ENCODE measurements at places on chromosomes 3 and 15. TPM values are rescaled to one million over a fixed set of nuclear protein-coding genes. Genes with fewer than 3 reads are reported as not detected.

DNA sequence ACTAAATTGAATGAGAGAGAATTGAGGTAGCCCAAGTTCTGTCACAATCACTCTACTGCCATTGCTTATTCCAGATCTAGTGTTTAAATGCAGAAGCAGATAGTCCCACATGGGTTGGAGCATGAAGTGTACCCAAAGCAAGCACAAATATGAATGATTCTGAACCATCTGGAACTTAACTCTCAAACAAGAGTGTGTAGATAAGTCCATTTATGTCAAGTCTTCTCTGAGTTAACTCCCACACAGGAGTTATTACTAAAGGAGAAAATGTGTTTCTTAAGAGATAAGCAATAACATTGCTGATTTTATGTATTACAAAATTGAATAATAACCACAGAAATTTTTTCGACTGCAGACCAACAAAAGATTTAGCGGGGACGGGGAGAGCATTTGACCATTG, 33.6 kb downstream of the PAQR9 start:
- no peak overlapping the region for H3K4me3 ChIP-seq
- no peak for DNase-seq
- H3K27me3 ChIP-seq: no peaks in the 10 kb centered on the region
- H3K4me1 ChIP-seq: no peaks in the 10 kb centered on the region
- H3K27ac ChIP-seq: no peak overlapping the region

Gene DTX3L
- 12.9 TPM for total RNA-seq

Gene RTP3
- not detected for total RNA-seq

DNA sequence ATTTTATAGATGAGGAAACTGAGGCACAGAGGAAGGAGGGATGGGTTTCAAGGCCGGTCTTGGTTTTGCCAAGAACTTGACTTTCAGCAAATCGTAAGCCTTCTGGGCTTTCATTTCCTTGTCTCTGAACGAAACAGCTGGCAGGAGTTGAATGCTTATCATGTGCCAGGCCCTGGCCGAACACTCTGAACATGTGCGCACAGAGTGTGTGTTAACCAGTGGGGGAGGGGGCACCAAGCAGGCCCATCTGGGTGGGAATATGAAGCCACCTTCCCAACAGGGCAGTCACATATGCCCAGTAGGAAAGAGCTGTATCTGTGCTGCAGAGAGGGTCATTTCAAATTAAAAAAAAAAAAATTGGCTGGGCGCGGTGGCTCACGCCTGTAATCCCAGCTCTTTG, 29.3 kb downstream of the ZNF710 start:
- H3K4me1 ChIP-seq: peaks cover 19% of the 10 kb centered on the region
- H3K27me3 ChIP-seq: no peaks in the 10 kb centered on the region
